ENCODE measurements at places on chromosomes 12 and 14. TPM values are rescaled to one million over a fixed set of nuclear protein-coding genes. Genes with fewer than 3 reads are reported as not detected.

The SERPINA10 gene
- not detected for total RNA-seq

The CLMN gene
- total RNA-seq: 35.9 TPM

DNA sequence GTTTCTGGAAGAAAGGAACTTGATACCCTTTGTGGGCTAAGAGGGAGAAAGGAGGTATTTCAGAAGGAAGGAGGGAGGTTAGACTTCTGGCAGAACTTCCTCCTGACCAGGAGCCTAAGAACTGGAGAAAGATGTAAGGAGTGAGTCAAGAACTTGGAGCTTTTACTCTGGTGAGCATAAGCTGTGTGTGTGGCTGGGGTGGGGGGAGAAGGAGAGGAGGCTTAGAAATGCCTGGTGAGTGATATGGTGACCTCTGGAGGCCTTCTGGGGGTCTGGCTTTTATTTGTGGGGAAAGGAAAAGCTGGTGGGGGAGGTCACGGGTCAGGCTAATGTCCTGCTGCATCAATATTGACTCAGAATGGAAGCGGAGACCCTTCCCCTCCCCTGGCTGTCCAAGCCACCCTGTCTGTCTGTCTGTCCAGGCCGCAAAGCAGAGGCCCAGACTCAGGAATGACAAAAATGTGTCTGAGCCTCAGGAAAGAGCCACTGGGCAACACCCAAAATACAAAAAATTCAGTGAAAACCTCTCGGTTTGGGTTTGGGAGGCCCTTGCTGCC is 4.8 kb downstream of the LRP1 start:
- peak overlapping the region; percentile 60 for H3K27ac ChIP-seq
- peaks cover 76% of the 10 kb centered on the region for H3K4me1 ChIP-seq
- no peak overlapping the region for H3K4me3 ChIP-seq
- H3K27me3 ChIP-seq: no peaks in the 10 kb centered on the region

- no peak overlapping the region for H3K27ac ChIP-seq
- H3K27me3 ChIP-seq: no peaks in the 10 kb centered on the region
- no peak overlapping the region for H3K4me3 ChIP-seq
- DNase-seq: no peak
Observed at GRCh38 chr12:33245434-33245833, 194.2 kb downstream of the SYT10 start.

GRCh38 chr12:128076188-128076587 is 190.8 kb upstream of the TMEM132C start:
- DNase-seq: no peak
- H3K4me3 ChIP-seq: no peak overlapping the region
- no peaks in the 10 kb centered on the region for H3K36me3 ChIP-seq

The C12orf54 gene
- total RNA-seq: 22.3 TPM

DNA sequence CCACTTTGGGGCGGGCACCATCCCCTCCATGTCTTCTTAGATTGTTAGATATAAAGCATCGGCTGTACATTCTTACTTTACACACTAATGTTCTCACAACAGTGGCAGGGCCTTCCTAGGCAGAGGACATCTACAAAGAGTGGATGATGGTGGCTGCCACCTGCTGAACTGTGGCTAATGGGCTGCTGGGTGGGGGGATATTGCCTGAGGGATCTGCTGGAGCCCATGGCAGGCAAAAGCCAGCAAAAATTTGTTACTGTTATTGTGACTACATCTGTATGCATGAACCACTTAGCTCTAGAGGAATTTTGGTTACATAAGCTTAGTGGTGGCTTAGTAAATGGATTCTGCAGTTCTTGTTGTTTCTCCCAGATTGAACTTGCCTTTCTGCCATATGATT is 52.6 kb downstream of the DIP2B start:
- no peak for DNase-seq
- H3K4me3 ChIP-seq: no peak overlapping the region
- H3K27me3 ChIP-seq: no peaks in the 10 kb centered on the region
- H3K36me3 ChIP-seq: no peaks in the 10 kb centered on the region
- no peak overlapping the region for H3K27ac ChIP-seq
- no peaks in the 10 kb centered on the region for H3K4me1 ChIP-seq

DNA sequence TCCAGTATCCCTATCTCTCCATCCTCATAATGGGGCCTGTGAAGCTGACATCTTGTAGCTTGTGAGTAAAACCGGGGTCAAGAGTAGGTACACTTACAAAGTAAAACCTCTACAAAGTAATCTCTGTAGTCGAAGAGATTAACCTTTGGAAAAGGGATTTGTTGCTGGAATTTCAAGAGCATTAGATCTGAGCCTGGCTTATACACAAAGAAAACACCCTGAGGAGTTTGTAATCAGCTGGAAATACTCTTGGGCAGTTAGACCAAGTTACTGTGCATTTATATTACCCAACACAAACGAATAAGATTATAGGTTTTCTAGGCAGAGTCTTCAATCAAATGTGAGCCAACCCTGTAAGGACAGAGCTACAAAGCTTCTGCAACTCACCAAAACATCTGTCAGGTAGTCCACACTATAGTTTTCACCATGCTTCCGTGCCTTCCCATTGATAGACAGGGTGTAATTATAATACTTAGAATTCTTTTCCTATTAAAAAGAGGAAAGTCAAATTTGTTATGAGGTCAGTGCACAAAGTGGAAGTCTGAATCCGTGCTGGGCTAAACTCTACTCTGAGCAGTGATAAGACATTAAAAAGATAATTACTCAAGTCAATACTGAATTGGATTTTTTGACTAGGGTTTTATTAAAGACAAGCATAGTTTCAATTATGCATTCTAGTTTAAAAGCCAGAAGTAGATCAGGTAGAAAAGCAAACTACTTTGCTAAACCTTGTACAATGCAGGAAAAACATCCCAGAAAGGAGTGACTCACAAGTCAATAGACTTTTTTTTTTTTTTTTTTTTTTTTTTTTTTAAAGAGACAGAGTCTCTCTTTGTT is 14.6 kb downstream of the GNS start:
- no peaks in the 10 kb centered on the region for H3K27me3 ChIP-seq
- DNase-seq: no peak
- no peaks in the 10 kb centered on the region for H3K36me3 ChIP-seq
- H3K4me3 ChIP-seq: no peak overlapping the region
- no peak overlapping the region for H3K27ac ChIP-seq

DNA sequence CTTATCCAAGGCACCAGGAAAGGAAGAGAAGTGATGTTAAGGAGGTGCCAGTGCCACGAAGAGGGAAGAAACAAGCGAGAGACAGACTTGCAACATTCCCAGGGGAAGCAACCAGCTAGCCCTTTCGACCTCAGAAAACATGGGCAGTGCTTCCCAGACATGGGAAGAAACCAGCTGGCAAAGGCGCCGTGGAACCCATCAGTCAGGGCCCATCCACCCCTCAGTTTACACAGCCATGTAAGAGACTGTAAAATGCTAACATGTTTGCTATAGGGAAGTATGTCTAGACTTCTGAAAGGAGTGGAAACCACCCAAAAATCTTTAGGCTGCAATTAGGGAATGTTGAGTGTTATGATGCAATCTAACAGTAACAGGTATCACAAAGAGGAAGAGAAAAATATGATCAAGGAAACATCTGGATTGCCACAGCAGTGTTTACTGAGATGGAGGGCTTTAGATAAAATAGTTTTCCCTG is 26.3 kb downstream of the ANAPC5 start:
- no peak for DNase-seq
- H3K27ac ChIP-seq: no peak overlapping the region
- no peaks in the 10 kb centered on the region for H3K36me3 ChIP-seq
- no peaks in the 10 kb centered on the region for H3K4me1 ChIP-seq
- H3K4me3 ChIP-seq: no peak overlapping the region

- no peak for DNase-seq
- H3K4me3 ChIP-seq: no peak overlapping the region
- no peaks in the 10 kb centered on the region for H3K27me3 ChIP-seq
- no peaks in the 10 kb centered on the region for H3K36me3 ChIP-seq
- H3K27ac ChIP-seq: no peak overlapping the region
Observed at GRCh38 chr12:104929977-104930376, 28.1 kb downstream of the SLC41A2 start.

DNA sequence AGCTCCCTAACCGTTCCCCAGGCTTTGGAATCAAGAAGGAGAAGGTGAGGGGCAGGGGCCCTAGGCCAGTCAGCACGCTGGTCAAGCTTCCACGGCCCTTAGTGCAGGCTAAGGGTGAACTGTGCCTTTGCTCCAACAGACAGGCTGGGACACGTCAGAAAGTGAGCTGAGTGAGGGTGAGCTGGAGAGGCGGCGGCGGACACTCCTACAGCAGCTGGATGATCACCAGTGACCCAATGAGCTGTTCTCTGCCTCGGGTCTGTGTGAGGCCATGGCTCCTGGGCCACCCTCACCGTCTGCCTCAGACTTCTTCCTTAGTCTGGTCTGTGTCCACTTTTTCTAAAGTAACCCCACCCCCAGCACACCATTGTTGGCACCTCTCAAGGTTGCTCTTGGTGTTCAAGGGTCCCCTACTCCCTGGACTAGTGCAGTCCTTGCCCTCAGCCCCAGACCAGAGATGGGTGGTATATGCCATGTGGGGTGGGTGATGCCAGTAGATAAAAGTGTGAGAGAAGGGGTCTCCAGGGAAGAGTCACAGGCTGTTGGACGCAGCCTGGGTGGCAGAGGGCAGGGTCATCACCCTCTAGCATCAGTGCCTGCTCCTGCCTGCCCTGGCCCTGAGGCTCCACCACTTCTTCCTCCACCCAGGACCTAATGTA is 20.7 kb downstream of the PRPF40B start:
- no peaks in the 10 kb centered on the region for H3K36me3 ChIP-seq
- no peaks in the 10 kb centered on the region for H3K27me3 ChIP-seq
- H3K4me3 ChIP-seq: no peak overlapping the region
- peak overlapping the region; percentile 71 for H3K27ac ChIP-seq
- peaks cover 15% of the 10 kb centered on the region for H3K4me1 ChIP-seq
